ENCODE measurements at places on chromosomes 4 and X.

DNA sequence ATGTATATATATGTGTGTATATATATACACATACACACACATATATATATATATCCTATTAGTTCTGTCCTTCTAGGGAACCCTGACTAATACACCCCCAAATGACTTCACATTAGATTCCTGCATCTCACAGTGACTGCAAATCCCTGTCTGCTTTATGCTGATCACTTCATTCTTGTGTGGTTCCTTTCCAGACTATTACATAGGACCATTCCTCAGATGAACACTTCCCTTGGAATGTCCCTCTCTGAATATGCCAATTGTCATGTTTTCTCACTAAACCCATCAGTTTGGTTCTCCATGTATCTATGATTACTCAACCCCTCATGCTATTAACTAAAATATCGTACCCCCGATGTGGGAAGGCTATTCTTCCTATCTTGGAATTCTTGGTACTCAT, 605.2 kb upstream of the NR3C2 start:
- DNase-seq = no peak

DNA sequence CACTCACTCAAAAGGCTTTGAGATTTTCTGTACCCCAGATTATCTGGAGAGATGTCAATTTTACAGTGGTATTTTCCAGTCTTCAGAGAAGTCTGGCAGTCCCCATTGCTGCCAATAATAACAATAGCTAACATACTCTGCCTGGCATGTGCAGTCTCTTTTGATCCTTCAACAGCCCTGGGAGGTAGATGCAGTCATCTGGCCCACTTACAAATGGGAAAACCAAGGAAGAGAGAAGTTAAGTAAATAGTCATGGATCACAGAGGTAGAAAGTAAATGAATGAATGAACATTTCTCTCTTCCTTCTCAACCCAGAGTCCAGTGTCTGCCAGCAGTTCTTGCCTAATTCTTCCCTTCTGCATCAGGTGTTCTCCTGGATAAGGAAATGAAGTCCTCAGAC, 113.0 kb upstream of the EDNRA start:
- DNase-seq = no peak

GRCh38 chrX:147847999-147848398, 63.7 kb upstream of the FMR1 start:
- no peak for DNase-seq

DNA sequence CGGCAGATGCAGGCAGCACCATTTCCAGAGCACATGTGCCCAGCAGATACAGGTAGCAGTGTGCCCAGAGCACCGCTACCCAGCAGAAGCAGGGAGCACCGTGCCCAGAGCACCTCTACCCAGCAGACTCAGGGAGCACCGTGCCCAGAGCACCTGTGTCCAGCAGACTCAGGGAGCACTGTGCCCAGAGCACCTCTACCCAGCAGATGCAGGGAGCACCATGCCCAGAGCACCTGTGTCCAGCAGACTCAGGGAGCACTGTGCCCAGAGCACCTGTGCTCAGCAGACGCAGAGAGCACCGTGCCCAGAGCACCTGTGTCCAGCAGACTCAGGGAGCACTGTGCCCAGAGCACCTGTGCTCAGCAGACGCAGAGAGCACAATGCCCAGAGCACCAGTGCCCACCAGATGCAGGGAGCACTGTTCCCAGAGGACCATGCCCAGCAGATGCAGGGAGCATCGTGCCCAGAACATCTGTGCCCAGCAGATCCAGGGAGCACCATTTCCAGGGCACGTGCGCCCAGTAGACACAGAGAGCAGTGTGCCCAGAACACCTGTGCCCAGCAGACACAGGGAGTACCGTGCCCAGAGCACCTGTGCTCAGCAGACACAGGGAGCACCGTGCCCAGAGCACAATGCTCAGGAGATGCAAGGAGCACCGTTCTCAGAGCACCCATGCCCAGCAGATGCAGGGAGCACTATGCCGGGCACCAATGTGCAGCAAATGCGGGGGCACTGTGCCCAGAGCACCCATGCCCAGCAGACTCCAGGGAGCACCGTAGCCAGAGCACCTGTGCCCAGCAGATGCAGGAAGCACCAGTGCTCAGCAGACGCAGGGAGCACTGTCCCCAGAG, 236.4 kb downstream of the DHRSX start:
- no peak for DNase-seq

DNA sequence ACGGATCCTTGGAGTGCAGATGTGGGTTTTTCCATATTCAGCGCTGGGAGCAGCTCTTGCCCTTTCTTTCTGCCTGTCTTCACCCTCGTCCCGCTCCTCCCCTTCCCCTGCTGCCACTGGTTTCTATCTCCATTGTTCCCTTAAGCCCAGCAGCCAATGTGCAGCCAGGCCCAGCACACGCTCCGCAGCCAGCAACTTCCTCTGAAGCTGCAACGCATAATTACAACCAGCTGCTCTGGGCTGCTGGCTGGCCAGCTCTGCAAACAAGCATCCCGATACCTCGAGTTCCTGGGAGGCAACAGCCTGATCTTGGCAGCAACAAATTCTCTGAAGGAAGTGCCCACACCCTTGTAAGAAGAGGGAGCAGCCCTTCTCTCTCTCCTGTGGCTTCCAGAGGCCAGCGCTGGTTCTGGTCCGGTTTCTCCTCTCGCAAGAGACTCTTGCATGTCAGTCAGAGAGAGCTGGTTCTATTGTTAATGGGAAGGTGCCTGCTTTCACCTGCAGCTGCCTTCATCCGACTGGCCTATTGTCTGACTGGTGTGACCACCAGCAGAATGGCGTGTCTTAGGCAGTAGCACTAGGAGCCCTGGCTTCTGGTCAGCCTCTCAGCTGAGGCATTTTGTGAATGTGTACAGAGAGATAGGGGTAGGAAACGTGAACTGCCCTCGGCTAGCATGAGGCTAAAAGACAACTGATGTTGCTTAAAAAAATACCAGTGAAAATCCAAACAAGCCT, 83.8 kb upstream of the MAML3 start:
- no peak for DNase-seq

GRCh38 chr4:37935026-37935425, 25.2 kb upstream of the PTTG2 start:
- no peak for DNase-seq

- no peak for DNase-seq
These were observed 112.4 kb upstream of the ARHGAP24 start for GRCh38 chr4:85362550-85362949.

DNA sequence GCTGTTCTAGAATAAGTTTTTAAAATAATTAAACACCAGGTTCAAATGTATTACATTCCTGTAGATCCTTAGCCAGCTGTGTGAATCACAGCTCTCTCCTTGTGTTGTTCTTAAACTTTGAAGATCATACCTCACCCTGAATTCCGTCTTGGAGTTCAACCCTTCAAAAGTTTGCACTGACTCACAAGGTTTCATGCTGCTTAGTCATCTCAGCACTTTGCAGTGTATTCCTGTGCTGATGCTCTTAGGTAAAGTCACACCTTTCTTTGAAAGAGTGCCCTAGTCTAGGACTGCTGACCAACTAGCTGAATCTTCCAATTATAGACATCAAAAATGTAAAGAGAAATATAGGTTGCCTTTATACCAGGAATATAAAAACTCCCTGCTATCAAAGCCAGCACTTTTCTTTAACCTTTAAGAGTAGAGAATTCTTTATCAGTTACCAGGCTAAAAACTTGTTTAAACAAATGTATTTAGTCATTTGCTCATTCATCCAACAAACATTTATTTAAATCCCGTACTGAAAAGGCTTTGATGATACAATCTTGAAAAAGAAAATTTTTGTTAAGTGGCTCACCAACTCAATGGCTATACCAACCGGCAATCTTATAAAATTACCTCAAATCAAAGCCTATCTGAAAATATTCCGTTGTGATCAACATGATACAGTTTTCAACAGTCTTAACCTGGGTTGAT, 169.7 kb downstream of the RAP1GDS1 start:
- no peak for DNase-seq

- no peak for DNase-seq
These were observed 3.6 kb downstream of the NLGN3 start for GRCh38 chrX:71148278-71148663.

DNA sequence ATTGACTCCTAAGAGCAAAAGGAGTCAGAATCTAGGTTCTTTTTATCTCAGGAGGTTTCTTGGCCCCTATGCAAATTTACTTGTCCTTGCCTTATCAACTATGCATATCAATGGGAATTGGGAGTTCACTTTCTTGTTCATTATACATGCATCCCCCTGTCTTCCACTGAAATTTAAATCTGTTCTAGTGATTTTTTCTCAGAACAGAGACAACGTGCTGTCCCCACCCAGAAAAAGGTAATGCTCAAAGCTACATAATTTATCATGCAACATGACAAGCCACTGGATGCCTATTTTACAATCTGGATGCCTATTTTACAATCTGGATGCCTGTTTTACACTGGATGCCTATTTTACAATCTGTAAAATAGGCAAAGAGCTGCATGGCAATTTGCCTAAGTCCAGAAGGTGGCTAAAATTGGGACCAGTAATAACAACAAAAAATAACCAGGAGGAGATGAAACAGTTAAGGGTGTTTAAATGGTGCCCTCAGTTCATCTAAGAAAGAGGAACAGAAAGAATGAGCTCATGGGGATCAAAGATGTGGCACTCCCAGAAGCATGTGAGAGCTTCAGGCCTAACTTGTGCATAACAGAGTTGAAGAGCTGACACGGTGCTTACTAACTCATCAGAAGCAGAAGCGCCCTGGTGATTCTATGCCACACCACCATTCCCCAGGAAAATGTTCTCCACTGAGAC, 537.8 kb upstream of the BOD1L1 start:
- no peak for DNase-seq

GRCh38 chr4:143230683-143231082, 46.0 kb downstream of the USP38 start:
- DNase-seq = no peak

DNA sequence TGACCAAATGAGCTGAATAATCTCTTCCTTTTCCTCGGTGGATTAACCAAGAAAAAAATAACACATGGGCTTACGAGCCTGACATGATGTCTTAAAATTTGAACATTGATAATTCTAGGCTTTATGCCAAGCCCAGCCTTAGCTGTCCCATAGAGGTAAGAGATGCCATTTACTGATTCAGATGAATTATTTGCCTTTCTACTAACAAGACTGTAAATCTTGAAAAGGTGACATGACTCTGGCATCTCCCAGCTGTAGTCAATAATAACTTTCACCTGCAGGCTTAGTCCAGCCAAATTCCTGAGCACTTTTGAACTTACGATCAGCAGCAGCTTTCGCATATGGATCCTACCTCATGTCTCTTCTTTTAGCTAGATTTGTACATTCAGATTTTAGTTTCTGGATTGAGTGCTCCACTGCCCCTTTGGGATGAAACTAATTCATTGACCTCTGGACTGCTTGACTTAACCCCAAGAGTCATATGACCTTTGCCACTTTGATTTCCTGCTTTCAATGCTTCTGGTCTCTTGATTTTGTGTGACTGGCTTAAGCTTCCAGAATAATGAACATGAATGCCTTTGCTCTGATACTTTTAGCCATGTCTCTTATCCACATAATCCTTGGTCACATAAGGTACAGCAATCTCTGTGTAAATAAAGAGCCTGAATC, 876.4 kb upstream of the SLIT2 start:
- DNase-seq = no peak

- no peak for DNase-seq
These were observed 288.6 kb downstream of the NAF1 start for GRCh38 chr4:162878096-162878495.

GRCh38 chr4:38132107-38132673, 172.0 kb downstream of the PTTG2 start:
- DNase-seq = peak; percentile 44

GRCh38 chrX:63765712-63766111, 19.3 kb downstream of the ARHGEF9 start:
- DNase-seq = no peak

DNA sequence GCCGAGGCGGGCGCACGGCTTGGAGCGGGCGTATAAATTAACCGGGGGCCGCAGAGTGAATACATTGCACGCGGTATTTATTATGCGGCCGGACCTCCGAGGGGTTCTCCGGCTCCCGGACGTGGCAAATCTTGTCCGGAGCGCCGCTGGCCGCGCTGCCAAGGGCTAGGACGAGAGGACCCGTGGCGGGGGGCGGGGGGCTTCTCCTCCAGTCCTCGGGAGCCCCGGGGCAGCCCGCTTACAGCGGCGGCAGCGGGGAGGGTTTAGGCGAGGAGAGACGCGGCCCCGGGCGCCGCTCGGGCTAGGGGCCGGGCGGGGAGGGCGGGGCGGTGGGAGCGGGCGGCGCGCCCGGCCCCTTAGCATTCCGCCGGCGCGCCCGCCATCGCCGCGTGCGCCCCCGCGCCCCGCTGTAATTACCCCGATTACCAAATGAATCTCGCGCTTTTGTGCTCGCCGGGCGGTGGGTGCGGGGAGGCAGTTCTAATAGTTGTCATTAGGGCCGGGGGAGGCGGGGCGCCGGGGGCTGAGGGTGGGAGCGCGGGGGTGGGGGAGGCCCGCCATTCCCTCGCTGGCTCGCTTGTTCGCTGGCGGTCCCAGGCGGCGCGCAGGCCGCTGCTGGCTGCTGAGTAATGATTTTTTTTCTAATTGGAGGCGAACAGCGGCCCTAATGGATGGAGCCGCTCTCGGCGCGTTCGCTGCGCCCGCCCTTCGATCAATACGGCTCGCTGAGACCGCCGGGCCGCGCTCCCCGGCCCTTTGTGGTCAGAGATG, 276.6 kb downstream of the BCOR start:
- DNase-seq = peak; percentile 32

- no peak for DNase-seq
These were observed 1963.1 kb upstream of the TENM3 start for GRCh38 chr4:180280076-180280475.

- no peak for DNase-seq
These were observed 25.4 kb upstream of the SLAIN2 start for GRCh38 chr4:48315728-48316630.

DNA sequence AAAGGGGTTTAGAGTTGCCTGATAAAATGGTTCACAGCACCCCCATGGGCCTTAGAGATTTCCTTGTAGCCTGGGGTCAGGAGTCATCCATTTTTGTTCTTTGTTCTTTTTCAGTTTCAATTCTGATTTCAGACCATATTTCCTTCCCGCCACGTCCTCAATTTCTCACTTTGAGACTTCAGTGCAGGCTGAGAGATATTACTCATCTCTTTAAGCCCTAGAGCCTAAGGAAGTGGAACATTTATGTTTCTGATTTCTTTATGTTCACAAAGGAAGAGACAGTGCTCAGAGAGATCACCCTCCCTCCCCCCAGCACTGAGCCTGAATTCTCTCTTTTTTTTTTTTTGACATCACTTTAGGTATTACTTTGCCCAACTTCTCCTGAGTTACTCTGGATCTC, 56.3 kb downstream of the MSN start:
- no peak for DNase-seq
